ENCODE measurements at places on chromosomes 16 and 17.

- no peak for DNase-seq
Measured at GRCh38 chr17:41507315-41507880, 2.0 kb upstream of the KRT13 start.

DNA sequence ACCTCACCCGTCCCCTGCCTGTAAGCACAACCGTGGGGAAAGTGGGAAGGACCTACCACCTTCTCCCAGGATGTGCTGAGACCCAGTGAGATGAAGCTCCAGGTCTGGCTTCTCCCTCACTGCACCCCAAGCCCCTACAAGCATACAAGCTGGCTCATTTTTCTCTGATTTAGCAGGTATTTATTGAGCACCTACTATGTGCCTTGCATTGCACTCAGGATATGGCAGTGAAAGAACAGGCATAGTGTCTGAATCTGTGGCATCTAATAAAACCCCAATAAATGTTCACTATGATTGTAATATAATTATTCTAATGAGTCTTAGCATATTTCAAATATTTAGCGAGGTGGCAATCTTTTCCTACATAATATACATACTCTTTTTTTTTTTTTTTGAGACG lies 84.5 kb downstream of the LITAF start:
- no peak for DNase-seq

GRCh38 chr16:69706256-69706974 lies 19.9 kb downstream of the NQO1 start:
- DNase-seq, result no peak

GRCh38 chr17:11144358-11145233 lies 96.4 kb upstream of the SHISA6 start:
- DNase-seq, result no peak

DNA sequence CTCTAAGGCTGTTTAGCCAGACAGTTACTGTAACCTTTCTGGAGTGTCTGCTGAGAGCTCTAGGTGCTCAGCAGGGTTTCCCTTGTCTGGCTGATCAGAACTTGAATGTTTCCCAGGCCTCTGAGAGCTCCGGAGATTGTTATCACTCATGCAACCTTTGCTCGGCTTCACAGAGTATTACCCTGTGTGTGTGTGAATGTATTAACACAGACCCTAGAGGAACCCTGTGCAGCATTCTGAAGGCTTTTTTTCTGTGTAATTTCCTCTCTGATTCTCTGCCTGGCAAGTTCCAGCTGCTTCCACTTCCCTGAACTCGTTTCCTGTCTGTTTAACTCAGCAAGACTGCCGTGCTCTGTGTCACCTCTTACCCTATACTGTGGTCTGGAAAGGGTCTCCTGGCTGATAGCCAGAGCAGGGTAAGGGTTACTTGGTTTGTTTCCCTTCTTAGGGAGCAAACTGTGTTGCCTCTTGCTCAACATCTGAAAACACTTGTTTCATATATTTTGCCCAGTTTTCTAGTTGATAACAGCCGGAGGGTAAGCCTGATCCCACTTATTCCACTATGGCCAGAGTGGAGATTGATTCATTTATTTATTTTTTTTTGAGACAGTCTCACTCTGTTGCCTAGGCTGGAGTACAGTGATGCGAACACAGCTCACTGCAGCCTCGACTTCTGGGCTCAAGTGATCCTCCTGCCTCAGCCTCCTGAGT lies 21.7 kb downstream of the PRMT7 start:
- no peak for DNase-seq

DNA sequence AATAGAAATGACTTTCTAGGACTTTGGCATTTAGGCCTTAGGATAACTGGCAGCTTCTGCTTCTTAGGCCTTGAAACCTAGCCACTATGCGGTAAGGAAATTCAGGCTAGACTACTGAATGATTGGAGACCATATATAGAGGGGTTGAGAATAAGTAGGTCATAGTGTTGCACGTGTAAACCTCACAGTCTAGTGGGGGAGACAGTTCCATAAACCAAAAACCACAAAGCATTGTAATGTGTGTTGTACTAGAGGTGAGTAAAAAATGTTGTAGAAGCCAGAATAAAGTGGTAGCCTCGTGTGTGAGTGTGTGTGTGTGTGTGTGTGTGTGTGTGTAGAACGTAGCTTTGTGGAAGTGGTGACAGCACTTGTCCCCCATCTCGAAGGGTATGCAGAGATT lies 188.5 kb downstream of the MAP2K6 start:
- no peak for DNase-seq

DNA sequence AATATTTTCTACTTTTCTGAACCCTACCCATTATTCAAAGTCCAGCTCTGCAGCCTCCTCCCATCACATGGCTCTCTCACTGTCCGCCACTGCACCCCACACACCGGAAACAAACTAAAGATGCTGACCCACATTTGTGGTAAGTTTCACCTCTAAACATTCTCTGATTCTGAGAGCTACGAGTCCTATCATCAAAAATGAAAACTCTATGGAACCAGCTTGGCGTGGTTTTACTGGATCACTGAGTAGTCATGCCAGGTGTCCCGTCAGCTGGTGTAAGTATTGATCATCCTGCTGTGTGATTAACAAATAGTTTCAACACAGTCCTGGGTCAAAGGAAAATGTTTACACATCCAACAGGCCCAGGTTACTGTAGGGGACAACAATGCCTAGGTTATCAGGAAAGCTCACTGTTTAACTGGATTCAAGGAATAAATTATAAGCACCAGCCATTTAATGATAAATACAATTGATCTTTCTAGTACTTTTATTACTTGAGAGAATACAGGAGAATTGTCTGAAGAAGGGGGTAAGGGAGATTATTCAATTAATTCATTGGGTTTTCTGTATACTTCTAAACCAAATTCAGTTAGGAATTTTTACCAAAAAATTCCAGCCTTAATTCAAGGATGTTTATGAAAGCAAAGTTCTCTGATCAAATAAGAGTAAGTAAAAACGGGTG lies 33.9 kb downstream of the CYTH1 start:
- DNase-seq, result no peak

DNA sequence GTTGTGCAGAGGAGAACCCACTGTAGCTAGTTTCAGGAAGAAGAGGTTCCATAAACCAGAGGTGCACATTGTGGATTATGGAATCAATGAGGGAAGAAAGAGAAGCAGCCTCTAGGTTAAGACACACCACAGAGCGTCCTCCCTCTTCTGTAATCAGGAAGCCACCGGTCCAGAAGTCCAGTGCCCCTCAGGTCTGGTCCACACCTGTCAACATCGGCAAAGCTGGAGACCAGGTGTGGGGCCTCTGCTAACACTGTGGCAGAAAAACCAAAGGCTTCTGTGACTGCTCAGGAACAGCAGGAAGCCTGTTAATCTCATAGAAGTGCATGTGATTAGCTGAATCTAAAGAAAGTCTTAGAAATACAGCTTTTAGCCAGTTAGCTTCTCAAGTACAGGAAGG lies 23.3 kb downstream of the LIMD2 start:
- DNase-seq, result no peak

GRCh38 chr17:69117855-69118784 lies 23.6 kb downstream of the ABCA6 start:
- no peak for DNase-seq

DNA sequence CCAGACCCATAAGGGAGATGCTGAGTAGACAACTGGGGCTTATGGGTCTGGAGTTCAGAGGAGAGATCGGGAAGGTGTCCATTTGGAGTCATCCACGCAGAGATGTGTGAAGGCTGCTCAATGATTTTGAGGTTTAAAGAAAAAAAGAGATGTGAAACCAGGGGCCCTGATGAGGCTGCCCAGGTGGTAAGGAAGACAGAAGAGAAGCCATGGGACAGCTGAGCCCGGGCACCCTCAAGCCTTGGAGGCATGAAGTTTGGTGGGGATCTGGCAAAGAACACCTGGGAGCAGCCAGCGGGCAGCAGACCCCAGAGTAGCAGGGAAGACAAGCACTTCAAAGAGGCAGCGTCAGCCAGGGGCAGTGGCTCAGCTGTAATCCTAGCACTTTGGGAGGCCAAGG lies 20.8 kb upstream of the MYO15B start:
- DNase-seq, result no peak

- DNase-seq, result no peak
Measured at GRCh38 chr17:62713086-62713881, 85.8 kb downstream of the MRC2 start.

DNA sequence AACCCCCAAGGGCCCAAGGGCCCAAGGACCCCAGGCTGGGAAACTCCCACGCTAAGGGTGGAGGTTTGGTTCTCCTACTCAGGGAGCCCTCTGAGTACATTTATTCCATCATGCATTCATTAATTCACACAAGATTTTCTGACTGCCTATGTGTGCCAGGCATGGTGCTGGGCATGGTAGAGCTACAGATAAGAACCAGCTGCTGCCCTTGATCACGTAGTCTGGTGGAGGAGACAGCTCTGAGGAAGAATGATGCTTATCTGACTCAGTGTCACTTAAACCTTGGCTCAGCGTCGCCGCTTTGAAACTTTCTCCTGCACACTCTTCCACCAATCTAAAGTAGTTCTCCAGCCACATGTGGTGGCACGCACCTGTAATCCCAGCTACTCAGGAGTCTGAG lies 3.6 kb upstream of the ARL4D start:
- DNase-seq, result no peak

- no peak for DNase-seq
Measured at GRCh38 chr17:43439041-43439440, 40.2 kb downstream of the ARL4D start.

All from GM04504 (cell line).